Right renal cortex interstitium (tissue), 3 donors: ENCODE measurements at places on chromosomes 6 and 20.
A peak's percentile ranks its signal among the peaks of the same experiment; 100 is the strongest.

DNA sequence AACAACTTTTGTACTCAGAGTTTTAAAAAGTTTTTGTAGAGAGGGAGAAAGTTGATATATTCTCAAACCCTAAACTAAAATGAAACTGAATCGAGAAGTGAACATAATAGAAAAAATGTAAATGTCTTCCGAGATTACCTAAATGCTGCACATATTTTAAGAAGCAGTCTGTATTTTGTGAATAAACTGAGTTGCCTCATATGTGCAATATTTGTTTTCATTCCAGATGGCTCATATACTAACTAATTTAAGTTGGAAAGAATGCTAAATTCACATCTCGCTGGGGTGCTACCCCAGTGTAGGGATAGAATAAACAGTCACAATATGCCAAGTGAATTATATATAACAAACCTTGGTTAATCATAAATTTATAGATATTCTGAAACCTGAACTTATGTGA is 285.9 kb upstream of the THEMIS start:
- no peak for DNase-seq

GRCh38 chr6:36659271-36659670 is 19.2 kb upstream of the CDKN1A start:
- DNase-seq: no peak

DNA sequence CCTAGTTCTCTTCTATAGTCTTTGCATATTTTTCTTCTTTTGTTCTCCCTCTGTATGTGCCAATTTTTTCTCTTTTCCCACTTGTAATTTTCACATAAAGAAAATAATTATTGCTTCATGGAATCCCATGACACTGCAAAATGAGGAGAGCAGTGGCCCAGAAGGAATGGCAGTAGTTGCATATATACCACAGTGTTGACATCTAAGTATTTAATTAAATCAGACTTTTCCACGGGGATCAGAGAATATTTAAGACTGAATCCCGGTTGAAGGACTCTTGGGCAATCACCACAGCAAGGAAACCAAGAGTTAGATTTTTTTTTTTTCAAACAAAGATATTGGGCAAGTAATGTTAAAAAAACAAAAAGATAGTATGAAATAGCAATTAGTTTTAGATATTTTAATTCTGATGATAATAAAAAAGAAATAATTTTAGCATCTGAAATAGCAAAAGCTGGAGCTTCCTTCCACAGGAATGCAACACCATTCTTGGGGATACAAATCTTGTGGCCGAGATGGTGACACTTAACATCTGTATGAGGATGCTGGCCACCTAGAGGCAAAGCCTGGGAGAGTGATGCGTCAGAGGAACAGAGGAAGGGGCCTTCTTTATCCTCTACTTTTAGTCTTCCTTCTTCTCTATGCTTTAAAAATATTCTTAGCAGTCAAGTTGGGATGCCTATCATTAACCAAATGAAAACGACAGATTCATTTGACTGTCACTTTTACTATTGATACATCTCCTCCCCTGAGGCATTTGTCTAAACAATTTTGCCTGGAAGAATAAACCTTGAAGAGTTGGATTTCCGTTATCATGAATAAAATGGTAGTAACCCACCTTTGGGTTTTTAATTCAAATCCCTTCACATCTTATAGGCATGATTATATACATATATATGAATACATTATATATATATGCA is 356.2 kb downstream of the GJA1 start:
- no peak for DNase-seq

GRCh38 chr6:157942351-157942750 is 39.3 kb upstream of the SYNJ2 start:
- DNase-seq: no peak

GRCh38 chr6:163667372-163668060 is 253.0 kb downstream of the QKI start:
- peak; percentile 27 for DNase-seq
